Foreskin keratinocyte (primary cell): ENCODE measurements at places on chromosomes 7 and 10. TPM values are rescaled to one million over a fixed set of nuclear protein-coding genes. Genes with fewer than 3 reads are reported as not detected.

ZP3 gene
- total RNA-seq: 7.8 and 10.2 TPM in 2 replicates

MRLN gene
- not detected in 2 replicates for total RNA-seq

CPA4 gene
- total RNA-seq: 35.4 and 65.2 TPM in 2 replicates

CNPY1 gene
- total RNA-seq: not detected in 2 replicates

CACNB2 gene
- not detected in 2 replicates for total RNA-seq

PLA2G12B gene
- not detected in 2 replicates for total RNA-seq

GLI3 gene
- total RNA-seq: 6.9 and 8.3 TPM in 2 replicates

TMEM140 gene
- total RNA-seq: 0.07 TPM in 1 of 2 replicates, not detected in the other

CCDC172 gene
- not detected in 2 replicates for total RNA-seq

INPP5F gene
- 25.9 and 27.5 TPM in 2 replicates for total RNA-seq

GPR26 gene
- not detected in 2 replicates for total RNA-seq

TLX1 gene
- total RNA-seq: not detected in 2 replicates

TNS3 gene
- total RNA-seq: 6.6 and 9.4 TPM in 2 replicates

ZNF365 gene
- total RNA-seq: 6.0 and 8.1 TPM in 2 replicates

CREB5 gene
- total RNA-seq: 1.7 and 3.7 TPM in 2 replicates

MMP21 gene
- not detected in 2 replicates for total RNA-seq

RINT1 gene
- total RNA-seq: 14.8 and 16.1 TPM in 2 replicates
